ENCODE measurements at places on chromosomes 5 and 9. TPM values are rescaled to one million over a fixed set of nuclear protein-coding genes. Genes with fewer than 3 reads are reported as not detected.

KCNV2 gene
- total RNA-seq: not detected

NFIL3 gene
- 51.4 TPM for total RNA-seq

RAD23B gene
- total RNA-seq: 79.8 TPM

PCA3 gene
- total RNA-seq: not detected

GNA14 gene
- total RNA-seq: 0.09 TPM

All from pericardium fibroblast (primary cell).